ENCODE measurements at places on chromosomes 16 and 17.

GRCh38 chr16:62156971-62157370, 120.7 kb upstream of the CDH8 start:
- DNase-seq: no peak

- no peak for DNase-seq
Observed at GRCh38 chr16:13594823-13595222, 325.1 kb upstream of the ERCC4 start.

DNA sequence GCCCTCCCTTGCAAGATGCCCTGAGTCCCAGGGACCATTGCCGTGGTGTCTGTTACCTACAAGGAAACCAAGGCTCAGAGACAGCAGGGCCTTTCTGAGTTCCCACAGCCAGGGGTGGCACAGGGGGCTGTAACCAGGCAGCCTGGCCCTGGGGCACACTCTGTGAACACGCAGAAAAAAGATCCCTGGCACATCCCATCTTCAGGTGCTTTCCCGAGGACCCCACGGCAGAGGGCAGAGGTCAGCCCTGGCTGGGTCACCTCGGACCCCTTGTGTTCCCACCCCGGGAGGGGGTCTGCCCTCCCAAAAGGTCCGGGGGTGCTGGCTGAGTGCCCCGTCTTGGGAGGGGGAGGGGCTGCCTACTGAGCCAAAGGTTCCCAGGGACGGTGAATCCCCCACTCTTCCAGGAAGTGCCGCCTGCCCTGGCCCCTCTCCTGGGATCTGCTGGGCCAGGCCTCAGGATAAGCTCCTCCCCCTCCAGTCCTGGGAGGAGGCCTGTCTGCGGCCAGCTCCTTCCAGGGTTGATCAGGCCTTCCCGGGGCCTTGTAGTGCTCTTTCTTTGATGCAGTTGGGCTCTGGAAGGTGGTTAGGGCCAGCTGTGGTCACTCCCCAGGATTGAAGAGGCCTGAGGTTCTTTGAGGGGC, 8.1 kb downstream of the GLIS2 start:
- DNase-seq: no peak

GRCh38 chr16:17347624-17348023, 123.1 kb downstream of the XYLT1 start:
- DNase-seq: no peak

- DNase-seq: peak; percentile 33
Observed at GRCh38 chr17:65278050-65278819, 141.1 kb downstream of the RGS9 start.

DNA sequence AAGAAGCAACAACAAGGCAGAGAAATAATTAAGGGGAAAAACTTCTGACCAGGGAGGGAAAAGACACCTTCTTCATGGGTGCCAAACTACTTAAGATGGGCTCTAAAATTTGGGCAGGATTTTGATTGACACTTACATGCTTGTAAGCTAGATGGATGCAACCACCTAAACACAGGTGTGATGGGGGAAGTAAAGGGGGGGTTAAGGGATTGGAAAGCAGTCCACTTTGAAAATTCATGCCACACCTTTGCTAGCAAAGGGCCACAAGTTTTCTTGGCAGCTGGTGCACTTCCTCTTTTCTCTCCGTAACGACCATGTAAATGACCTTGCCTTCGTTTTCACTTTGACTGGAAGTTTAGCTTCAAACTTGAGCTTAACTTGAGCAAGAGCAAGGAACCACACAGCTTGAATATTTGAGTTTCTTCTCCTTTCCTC, 14.3 kb upstream of the PRKAR1A start:
- DNase-seq: no peak

GRCh38 chr16:85421338-85422195, 191.6 kb upstream of the GSE1 start:
- no peak for DNase-seq
